ENCODE measurements at places on chromosomes 7 and 10.
A peak's percentile ranks its signal among the peaks of the same experiment; 100 is the strongest.

DNA sequence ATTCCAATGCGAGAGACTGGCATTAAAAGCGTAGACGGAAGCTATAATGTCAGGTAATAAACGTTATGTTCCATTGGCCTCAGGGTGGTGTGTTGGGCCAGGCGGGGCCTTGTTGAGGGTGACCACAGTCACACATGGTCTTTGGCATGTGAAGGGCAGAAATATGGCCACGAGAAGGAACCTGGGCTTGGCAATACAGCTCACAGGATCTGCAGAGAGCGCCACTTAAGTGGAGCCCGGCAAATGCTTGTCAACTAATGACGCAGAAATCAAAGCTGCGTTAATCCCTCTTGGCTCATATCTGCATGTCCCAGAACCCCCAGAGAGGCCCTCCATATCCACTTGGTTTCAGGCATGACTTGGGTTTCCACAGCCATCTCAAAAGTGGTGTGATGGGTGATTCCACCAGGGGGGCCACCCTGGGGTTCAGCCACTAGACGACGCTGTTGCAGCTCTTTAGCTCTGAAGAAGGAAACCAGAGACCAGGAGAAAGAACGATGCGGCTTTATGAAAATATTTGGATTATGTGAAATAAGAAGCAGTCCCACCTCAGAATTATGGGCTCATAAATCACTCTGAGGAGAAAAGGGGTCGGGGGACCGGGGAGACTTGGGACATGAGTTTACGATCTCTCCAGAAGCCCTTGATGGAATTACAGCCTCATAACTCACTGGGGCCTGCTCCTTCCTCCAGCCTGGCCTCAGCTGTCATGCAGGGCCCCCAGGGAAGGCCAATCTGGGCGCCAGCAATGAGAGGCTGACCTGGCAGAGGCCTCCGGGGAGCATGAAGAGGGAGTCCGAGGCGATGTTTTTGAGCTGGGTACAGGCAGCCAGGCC lies 462.5 kb downstream of the PLXNA4 start:
- DNase-seq: no peak

- peak; percentile 88 for DNase-seq
Measured at GRCh38 chr7:64876792-64877713, 26.0 kb upstream of the ZNF273 start.

DNA sequence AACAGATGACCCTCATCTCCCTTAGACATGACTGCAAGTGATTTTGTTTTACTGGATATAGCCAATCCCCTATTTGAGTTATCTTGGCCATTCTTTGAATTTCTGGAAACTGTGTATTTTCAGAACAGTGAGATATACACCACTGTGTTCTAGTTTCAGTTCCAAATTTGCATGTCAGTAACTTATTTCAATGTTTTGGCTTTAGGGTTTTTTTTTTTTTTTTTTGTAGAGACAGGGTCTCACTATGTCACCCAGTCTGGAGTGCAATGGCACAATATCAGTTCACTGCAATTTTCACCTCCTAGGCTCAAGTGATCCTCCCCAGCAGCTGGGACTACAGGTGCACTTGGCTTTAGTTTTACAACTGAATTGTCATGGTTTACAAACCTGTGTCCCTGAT lies 67.2 kb downstream of the ATAD1 start:
- DNase-seq: no peak

GRCh38 chr10:59057345-59057744 lies 119.1 kb upstream of the PHYHIPL start:
- DNase-seq: no peak

DNA sequence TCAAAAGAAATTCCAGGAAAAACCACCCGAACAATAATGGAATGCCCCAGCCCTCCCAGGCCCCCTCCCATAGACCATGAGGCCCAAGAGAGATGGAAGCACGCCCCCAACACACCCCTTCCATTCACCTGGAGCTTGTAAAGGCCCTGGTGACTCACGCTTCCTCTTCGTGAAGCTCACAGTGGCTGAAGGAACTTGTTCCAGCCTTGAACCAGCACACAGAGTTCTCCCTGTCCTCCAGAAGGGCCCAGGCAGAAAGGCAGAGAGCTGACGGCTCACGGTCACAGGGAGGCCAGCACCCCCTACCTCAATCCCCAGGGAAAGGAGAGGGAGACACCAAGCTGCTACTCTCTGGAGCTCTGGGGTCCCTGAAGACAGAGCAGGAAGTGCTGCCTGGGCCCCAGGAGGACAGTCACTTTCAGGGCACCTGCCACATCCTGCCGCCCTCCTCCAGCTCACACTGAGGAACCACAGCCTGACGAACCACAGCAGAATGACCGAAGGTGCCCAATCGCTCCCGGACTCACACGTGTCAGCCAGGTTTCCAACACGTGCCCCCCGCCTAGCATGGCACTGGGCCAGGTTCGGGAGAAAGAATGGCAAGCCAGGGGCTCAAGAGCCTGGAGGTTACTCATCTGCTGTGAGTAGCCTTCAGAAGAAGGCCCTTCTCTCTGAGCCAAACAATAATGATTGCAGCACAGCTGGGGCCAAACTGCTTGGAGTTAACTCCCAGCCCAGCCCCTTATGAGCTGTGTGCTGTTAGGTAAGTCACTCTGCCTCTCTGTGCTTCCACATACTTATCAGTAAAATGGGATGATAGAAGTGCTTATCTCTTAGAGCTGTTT lies 52.8 kb downstream of the DLG5 start:
- DNase-seq: no peak

- DNase-seq: peak; percentile 6
Measured at GRCh38 chr7:117901089-117901797, 28.0 kb upstream of the CTTNBP2 start.

- no peak for DNase-seq
Measured at GRCh38 chr7:130292682-130293257, at the start of gene CPA4. TSS of gene CPA4 (plus strand) at chr7:130293161. CDS start at chr7:130293181, 20 bp downstream.

DNA sequence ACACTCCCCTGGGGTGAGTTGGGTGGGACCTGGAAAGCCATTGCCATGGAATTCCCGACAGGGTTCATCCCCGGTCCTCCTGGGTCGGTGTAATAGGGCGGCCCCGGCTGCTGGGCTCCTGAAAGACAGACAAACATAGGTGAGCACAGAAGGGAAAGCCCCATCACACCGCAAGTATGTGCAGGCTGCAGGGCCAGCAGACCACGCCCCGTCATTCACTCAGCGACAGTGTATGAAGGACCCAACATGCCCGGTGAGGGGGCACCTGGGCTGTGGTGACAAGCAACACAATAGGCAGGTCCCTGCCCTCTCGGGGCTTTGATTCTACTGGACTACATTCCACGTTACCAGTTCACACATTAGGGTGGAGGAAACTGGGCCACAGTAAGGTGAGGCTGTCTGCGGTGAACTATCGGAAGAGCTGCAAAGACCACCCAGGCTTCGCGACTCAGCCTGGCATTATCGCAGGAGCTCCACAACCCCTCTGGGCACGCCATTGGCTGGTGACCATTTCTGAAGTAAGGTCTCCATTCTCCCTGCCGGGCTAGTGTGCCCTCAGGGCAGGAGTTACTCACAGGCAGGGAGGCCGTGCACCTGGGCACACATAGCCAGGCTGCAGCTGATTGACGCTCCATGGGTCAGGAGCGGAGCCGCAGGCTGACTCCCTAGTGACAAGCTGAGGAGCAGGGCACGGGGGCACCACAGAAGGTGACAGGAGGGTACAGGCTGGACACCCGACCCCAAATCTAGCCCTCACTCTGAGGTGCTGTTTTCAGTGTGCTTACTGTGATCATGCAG lies 99.2 kb downstream of the VOPP1 start:
- DNase-seq: no peak

DNA sequence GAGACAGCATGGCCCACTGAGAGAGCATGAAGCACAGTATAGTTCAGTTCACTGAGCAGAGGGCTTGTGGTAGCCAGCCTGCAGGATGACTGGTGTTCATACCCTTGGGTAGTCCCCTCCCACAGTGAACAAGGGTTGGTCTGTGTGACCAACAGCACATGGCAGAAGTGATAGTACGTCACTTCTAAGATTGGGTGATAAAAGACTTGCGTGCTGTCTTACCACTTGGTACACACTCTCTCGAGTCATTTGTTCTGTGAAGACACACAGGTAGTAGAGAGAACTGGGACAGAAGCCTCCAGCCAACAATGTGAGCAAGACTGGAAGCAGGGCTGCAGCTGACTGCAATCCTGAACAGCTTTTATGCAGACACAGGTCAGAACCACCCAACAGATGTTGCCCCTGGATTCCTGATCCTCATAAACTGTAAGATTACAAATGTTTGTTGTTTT lies 14.6 kb downstream of the EPC1 start:
- no peak for DNase-seq

- DNase-seq: no peak
Measured at GRCh38 chr10:21705828-21706176, 171.8 kb downstream of the MLLT10 start.

DNA sequence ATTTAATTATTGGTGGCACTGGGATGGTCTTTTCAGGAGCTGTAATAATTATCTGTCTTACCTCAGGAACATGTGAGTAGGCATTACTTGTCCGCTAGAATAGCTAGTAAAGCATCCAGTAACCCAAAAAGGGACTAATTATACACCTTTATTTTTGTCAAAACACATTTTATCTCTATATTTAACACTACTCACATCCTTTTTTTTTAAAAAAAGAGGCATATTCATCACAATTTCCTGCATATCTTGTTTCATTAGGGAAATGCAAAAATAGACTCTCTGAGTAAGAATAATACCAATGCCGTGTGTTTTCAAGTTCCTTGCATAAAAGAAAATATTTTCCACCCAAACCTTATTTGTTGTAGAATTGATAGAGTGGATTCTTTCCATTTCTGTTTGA lies 99.5 kb downstream of the VTI1A start:
- DNase-seq: no peak

GRCh38 chr7:17336168-17336567 lies 37.7 kb downstream of the AHR start:
- DNase-seq: no peak

DNA sequence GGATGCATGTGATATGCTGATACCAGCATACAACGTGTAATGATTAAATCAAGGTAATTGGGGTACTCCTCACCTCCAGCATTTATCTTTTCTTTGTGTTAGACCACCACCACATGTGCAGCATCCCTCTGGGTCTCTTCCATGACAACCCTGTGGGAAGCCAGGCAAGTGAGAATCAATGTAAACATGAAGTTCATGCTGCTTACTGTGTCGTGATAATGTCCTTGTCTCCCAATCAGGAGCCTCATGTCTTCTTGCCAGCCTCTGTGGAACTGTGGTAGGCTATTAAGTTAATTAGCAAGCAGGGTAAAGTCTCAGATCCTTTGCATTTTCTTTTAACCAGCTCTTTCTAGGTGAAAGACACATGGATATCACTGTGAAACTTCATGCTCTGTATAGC lies 126.7 kb downstream of the TES start:
- no peak for DNase-seq

DNA sequence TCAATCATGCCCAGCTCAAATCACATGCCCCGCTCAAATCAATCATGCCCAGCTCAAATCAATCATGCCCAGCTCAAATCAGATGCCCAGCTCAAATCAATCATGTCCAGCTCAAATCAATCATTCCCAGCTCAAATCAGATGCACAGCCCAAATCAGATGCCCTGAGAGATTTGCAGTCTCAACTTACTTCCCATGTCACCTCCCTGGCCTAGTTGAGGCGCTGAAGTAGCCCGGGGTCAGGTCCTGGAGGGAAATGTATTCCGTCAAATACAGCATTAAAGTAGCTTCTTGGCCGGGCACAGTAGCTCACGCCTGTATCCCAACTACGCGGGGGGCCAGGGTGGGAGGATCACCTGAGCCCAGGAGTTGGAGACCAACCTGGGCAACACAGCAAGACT lies 15.7 kb upstream of the PRKAR1B start:
- DNase-seq: no peak

- no peak for DNase-seq
Measured at GRCh38 chr7:141928146-141928844, 12.1 kb downstream of the OR9A4 start.
